ENCODE measurements at places on chromosomes 5 and 9.

DNA sequence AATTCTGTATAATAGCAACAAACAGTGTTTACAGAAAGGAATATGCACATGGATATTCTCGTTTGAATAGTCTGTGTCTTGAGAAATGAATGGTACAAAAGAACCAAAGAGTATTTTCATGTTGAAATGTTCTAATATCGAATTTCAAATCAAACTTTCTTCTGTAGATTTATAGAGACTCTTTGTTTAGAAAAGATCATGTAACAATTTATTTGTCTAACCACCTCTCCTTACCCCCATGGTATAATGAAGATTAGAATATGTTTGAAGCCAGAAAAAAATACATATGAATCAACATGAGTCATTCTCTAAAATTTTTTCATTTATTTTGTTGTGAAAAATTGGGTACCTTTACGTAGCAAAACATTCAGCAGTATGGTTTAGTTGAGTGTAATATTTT, 285.6 kb downstream of the PRR16 start:
- DNase-seq = no peak

DNA sequence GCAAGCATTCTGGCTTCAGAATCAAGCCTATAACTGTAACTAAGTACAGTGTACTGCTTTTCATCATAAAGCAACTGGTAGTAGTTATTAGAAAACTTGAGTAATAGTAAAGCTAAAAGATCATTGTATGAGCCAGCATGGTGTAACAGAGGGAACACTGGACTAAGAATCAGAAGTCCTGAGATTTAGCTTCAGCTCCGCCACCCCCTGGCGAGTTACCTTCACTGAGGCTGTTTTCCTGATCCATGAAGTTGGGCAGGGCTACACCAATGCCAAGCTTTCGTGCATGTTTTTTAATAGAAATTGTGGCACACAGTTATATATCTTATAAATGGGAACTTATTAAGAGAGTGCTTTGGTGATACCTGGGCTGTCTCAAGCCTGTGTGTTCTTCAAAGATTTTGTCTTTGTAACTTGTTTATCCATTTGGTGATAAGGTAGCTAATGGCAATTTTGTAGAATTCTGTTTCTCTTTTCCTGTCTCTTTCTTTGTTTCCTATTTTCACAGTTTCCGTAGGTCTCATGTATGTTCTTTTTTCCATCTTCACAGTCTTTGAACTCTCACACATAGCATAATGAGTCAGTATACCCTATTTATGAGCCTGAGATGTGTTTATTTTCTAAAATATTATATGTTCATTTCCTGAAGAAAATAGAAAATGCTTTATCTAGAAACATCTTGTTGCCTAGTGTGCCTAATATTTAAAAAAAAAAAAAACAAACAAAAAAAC, 102.3 kb downstream of the GDNF start:
- no peak for DNase-seq

GRCh38 chr5:54619731-54620130, 102.2 kb downstream of the SNX18 start:
- DNase-seq = no peak

GRCh38 chr5:79702606-79703380, 13.2 kb downstream of the CMYA5 start:
- no peak for DNase-seq
